ENCODE measurements at places on chromosomes 13 and 19.
A peak's percentile ranks its signal among the peaks of the same experiment; 100 is the strongest.

GRCh38 chr19:4914736-4915501 is 5.6 kb downstream of the UHRF1 start:
- DNase-seq = peak; percentile 74

DNA sequence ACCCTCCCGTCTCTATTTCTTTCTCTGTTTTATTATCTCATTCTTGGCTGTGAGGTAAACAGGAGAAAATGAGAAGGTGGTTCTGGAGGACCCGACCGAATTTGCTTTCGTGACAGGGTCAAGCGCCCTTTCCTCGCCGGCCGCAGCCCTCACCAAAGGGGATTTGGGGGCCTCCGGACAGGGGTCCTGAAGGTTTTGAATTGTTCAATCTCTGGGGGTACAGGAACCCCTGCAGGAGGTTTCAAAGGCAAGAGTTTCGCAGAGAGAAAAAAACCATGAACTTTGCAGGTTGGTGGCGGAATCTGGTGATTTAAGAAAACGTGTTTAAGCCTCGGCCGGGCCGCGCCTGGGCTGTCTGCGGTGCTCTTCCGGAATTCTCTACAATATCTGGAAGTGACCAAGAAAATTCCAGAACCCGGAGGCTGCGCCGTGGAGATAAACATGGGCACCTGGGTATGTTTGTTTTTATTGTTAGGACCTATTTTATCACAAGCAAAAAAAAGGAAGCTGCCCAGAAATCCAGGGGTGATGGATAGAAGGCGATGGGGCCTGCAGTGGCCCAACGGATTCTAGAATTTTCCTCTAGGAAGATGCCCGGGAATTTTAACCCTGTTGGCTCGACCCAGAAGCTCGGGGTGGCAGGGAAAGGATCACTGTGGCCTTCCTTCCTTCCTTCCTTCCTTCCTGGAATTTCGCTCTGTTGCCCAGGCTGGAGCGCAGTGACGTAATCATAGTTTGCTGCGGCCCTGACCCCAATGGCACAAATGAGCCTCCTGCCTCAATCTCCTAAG is 14.2 kb upstream of the PTBP1 start:
- DNase-seq = no peak

DNA sequence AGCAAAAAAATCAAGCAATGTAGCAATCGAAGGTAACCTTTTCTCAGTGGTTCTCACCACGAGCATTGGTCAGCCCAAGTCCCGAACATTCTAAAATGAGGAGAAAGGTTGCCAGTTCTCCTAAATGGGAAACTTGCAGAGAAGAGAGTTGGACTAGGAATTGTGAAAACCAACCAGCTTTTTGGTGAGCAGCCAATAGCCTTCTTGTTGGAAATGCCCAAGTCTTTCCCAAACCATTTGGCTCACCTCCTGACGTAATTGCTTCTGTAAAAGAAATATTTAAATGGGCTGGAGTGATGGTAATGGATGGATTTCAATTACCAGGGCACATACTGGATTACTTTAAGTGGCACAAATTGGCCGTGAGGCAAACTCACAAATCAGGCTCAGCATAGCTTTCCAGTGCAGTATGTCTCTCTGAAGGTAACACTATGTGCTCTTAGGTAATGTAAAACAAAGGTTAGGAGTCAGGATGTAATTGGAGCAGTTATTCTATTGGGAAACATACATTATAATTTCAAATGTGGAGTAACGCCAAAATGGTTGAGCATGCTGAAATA is 423.2 kb downstream of the KLF5 start:
- DNase-seq = no peak

- DNase-seq = no peak
These were observed 73.2 kb upstream of the MEDAG start for GRCh38 chr13:30832845-30833332.

GRCh38 chr19:29275266-29275665 is 62.3 kb upstream of the UQCRFS1 start:
- DNase-seq = no peak

All from activated T-cell treated with anti-CD3 and anti-CD28 coated beads for 4 hours (primary cell).